ENCODE measurements at places on chromosomes 11 and 22.

GRCh38 chr11:15113381-15113780 is 1.3 kb upstream of the INSC start:
- DNase-seq: no peak

DNA sequence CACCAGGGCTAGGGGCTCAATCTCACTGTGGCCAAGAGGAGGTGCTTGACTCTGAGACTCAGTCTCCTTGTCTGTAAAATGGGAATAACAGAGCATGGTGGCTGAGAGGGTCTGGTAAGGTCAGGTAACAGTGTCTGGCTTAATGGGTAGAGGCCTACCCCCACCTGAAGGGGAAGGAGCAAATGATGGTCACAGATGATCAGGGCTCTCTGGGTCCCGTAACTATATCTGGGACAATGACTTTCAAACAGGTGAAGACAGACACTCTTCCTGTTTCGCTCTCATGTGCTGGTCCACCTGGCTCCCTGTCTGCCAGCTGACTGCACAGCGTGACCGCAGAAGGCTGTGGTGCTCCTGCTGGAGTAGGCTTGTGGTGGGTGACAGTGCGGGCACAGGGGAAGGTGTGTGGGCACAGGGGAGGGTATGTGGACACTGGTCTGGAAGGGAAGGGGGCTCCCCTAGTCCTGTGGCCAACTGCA is 4.0 kb downstream of the A4GALT start:
- no peak for DNase-seq

DNA sequence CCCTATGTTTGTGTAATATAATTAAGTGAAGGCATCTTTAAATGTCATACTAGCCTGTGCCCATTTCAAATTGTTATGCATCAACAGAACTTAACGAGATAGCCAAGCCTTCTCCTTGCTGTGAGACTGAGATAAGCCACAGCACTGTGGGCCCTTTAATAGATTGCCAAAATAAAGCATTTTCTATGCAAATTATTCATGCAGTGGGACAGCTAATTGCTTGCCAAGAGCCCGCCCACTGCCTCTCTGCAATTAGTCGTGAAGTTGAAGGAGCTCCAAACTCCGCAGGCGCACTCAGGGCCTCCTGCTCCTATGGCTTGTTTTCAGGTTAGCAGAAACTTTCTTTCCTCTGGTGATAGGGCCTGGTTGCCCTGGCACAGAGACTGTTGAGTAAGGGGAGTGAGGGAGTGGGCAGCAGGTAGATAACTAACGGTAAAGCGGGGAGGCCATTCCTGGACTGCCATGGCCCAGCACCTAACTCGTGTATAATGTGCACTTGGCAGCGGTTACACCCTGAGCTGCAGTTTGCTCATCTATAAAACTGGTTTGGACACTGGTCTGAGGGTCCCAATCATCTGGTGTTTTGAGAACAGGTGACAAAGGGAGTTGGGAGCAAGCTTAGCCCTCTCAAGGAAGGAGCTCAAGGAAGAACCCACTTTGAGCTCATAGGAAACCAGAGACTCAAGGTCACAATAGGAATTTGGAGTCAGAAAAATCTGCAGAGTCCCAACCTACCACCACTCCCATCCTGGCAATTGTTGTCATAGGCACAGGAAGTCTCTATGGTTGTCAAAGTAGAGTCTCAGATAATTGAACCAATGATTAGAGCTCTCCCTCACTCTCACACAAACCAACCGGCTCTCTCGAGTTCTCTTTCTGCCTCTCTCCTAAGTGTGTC is 33.9 kb upstream of the RIC3 start:
- DNase-seq: no peak

- DNase-seq: no peak
Observed at GRCh38 chr22:19886605-19887255, 32.1 kb upstream of the GNB1L start.

GRCh38 chr11:47359586-47359985 is 7.1 kb upstream of the MYBPC3 start:
- no peak for DNase-seq

GRCh38 chr11:13003736-13004493 is 5.2 kb upstream of the RASSF10 start:
- no peak for DNase-seq

- no peak for DNase-seq
Observed at GRCh38 chr11:17508306-17508705, 31.7 kb upstream of the ABCC8 start.

GRCh38 chr11:2570211-2570811 is 125.5 kb downstream of the KCNQ1 start:
- DNase-seq: no peak

GRCh38 chr11:35980686-35981390 is 37.0 kb downstream of the LDLRAD3 start:
- DNase-seq: no peak

GRCh38 chr11:46141597-46141996 is 20.3 kb upstream of the PHF21A start:
- DNase-seq: no peak

DNA sequence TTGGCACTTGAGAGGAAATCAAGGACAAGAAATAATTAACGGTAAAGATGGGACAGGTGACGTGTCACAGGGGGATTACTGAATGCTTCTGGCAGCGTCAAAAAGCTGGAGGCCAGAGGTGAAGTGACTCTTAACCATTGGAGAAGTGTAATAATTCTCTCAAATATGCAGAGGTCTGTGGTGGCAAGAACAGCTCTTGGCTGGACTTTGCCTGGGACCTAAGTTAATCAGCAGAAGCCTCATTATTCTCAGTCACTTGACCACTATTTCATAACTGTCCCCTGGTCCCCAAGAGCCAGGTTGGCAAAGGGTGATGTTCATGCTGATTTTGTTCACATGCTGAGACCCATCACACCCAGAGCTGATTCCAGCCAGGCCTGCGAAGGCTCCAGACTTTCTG is 72.9 kb downstream of the TIMP3 start:
- DNase-seq: no peak

- no peak for DNase-seq
Observed at GRCh38 chr11:218815-219593, 11.5 kb downstream of the RIC8A start.

DNA sequence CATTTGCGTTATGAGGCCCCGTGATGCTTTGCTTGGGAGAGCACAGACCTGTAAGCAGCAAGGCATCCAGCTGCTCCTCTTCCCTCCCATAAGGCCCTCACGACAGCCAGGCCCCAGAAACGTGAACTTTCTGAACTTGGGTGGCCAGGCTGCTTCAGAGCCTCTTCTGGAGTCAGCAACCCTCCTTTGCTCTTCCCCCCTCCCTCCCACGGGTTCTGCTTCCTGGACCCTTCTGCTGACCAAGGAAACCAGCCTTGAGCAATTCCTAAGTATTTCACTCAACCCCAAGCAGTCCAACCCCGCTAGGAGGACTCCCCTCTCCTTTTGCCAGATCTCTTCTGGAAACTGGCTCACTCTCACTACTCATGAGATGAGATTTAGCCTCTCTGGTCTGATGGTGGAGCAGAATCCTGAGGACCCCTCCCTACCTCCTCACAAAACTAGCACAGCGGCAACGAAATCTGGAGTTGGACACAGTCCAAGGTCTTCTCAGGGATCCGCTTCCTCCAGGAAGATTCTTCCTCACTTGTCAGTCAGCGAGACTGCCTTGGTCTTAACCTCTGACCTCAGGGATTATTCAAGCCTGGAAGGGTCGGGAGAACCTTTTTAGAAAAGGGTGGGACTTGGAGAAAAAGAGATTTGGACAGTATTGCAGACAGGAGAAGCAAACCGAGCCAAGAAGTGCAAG is 86.2 kb downstream of the UBASH3B start:
- DNase-seq: no peak

DNA sequence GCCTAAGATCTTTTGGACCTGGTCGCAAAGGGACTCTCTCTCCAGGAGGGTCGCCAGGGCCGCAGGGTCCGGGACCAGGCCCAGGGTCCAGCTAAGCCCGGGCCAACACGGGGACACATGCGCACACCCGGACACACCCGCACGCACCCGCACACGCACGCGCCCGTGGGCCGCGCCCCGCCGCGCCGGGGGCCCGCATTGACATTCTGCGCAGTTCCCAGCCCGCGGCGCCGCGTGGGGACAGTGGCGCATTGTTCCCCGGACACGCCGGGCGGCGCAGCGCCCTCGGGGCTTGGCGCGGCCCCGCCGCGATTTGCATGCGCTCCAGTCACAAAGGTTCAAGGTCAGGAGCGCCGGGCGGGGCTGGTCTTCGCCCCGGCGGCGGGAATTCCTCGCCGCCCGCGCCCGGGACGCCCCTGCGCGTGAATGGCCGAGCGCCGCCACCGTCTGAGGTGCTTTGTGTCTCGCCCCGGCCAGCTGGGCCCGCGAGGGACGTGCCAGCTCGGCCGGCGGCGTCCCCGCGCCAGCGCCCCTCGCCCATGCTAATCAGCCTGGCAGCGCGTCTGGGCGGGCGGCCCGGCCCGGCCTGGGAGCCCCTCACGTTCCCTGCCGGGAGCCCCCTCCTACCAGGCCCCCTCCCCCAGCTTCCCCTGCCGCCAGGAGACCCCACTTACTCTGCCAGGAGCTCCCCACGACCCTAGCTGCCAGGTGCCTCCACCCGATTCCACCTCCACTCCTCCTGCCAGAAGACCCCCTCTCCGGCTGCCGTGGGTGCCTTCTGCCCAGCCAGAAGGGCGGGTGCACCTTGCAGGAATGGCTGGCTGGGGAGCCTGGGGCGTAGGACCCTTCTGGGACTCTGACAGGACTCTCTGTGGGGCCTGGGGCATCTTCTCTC is 50.5 kb upstream of the WNT7B start:
- no peak for DNase-seq

DNA sequence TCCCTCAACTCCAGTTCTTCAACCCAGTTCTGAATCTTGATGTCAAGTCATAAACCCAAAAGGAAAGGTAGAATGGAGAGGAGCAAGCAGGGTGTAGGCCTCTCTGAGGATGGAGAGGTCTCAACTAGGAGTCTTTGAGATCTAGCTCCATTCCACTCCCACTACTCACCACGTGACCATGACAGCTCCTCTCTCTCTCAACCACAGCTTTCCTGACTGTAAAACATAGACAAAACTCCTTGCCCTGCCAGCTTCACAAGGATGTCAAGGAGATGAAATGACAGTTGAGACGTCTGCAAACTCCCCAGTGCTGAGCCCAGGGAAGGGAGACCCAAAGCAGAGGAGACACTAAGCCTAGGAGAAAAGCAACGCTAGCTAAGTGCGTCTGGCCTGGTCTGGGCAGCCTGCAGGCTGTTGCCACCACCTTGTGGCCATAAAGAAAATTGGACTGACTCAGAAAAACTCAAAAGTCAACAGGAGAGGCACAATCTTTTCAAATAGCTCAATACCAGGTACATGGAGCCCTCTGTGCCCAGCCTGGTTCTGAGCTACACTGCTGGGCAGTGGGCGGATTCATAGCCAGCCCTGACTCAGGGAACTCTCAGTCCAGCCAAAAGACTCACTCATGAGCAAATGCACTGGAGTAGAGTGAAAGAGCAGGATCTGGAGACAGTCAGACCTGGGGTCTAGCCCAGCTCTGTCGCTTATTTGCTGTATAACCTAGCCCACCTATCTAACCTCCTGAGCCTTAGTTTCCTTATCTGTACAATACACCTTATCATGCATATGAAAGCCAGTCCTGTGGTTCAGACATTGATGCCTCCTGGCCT is 3.4 kb downstream of the CLPB start:
- DNase-seq: no peak

DNA sequence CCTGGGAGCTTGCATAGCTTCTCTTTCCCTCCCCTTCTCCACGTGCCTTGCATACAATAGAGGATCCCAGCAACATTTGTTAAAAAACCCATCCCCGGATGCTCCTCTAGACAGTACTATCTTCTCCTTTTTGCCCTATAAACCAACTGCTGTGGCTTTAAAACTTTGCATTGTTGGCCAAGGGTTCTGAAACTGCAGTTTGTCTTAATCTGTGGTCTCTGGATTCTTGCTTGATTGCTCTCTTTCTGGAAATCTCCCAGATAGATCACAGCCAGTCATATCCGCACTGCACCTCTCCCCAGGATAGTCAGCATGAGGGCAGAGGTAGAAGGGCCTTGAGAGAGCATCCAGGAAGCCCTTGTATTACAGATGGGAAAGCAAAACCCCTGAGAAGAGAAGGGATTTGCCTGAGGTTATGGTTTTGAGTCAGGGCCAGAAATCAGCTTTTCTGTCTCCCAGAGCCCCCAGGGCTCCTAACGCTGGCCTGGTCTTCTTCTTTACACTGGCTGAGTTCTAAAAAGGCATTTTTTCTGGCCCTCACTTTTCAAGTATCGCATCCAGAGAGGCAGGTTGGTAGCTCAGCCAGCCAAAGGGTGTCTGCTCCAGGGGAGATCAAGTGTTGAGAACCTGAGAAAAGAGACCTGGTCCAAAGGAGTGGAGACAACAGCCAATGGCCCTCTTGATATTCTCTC is 70.6 kb downstream of the ADM start:
- no peak for DNase-seq

DNA sequence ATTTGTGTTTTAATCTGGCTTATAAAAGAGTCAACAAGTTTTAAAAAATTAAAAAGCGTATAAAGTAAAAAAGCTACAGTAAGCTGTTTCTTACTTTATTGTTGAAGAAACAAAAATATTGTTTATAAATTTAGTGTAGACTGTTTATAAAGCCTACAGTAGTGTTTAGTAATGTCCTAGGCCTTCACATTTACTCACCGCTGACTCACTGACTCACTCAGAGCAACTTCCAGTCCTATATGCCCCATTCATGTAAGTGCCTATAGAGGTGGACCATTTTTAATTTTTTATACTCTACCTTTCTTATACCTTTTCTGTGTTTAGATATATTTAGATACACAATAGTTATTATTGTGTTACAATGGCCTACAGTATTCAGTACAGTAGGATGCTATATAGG is 12.2 kb downstream of the MPPED2 start:
- no peak for DNase-seq

GRCh38 chr11:72842653-72843330 is 28.6 kb downstream of the ATG16L2 start:
- DNase-seq: no peak

DNA sequence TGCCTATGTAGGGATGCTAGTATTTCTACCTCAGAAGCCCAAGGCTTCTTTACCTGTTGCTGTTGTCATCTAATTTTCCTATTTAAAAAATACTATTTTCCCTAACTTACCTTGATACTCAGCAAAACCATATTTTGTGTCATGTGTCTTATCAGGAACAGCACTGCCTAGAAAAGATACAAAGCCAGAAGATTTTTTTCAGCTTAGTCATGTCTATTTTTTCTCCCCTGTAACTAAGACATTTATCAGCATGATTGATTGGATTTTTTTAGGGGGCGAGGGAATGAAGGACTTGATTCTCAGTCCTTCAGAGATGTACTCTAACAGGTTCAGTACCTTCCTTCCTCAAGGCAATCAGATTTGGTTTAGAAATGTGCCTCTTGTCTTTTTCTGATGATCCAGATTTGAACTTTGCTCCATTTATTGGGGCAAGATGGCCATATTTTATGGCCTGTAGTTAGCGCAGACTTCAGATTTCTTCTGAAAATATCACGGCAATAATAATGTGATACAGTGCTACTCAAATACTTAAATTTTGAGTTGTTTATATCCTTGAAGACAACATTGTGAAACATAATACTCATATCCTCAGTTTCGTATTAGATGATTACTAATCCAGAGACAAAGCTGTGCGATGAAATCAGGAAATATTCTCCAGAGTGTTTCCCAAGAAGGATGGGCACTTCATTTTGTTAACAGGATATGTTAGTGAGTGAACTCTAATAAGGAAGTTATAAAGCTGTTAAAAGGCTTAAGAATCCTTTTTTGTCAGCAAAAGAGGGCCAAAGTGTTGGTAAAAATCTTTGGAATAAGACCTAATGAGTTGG is 3.8 kb upstream of the PIK3IP1 start:
- no peak for DNase-seq

Data from activated T-helper 1 cell treated with anti-CD3 and anti-CD28 coated beads, Interleukin-2, amount 50 U/mL, for 16 hours (primary cell).